ENCODE measurements at places on chromosomes 3 and 15.

DNA sequence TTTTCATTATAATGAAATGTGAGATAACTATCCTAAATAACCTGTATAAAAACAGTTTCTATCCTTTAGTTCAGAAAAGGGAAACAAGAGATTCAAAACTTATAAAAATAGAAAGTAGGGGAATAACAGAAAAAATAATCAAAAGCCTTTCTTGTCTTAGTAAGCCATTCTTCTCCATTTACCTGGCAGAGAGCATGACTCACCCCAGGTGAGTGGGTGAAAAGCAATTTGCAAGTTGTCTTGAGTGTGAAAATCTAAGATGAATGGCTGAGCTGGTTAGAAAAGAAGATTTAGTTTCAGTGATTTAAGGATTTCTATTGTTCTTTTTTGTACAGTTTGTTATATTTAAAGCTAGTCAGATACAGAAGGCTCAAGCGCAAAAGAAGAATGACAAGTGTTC is 702.0 kb downstream of the GRM7 start:
- DNase-seq = no peak

GRCh38 chr3:173778251-173778650 is 380.7 kb downstream of the NLGN1 start:
- DNase-seq = no peak

- no peak for DNase-seq
These were observed 72.8 kb downstream of the LRIG1 start for GRCh38 chr3:66427951-66428474.

- DNase-seq = no peak
These were observed 24.0 kb downstream of the CFAP100 start for GRCh38 chr3:126418661-126419131.

DNA sequence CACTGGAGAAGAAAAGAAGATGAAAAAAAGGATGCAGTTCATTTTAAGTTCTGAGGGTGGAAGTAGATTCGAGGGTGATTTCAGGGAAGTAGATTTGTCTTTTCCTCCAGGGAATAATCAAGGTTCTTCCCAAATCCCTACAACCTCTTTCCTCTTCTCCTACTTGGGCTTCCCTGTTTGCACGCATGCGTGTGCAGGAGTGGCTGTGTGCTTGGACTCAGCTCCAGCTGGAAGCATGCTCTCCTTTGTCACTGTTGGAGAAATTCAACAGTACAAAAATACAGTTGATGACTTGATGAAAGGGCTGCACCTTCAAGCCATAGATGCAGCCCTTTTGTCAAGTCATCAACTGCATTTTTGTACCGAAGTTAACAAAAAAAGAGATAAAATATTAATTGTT is 3.8 kb downstream of the OR5K2 start:
- no peak for DNase-seq

- DNase-seq = no peak
These were observed 207.9 kb upstream of the GAP43 start for GRCh38 chr3:115415246-115415996.
